Memory B cell (primary cell): ENCODE measurements at places on chromosomes 1 and 21.

DNA sequence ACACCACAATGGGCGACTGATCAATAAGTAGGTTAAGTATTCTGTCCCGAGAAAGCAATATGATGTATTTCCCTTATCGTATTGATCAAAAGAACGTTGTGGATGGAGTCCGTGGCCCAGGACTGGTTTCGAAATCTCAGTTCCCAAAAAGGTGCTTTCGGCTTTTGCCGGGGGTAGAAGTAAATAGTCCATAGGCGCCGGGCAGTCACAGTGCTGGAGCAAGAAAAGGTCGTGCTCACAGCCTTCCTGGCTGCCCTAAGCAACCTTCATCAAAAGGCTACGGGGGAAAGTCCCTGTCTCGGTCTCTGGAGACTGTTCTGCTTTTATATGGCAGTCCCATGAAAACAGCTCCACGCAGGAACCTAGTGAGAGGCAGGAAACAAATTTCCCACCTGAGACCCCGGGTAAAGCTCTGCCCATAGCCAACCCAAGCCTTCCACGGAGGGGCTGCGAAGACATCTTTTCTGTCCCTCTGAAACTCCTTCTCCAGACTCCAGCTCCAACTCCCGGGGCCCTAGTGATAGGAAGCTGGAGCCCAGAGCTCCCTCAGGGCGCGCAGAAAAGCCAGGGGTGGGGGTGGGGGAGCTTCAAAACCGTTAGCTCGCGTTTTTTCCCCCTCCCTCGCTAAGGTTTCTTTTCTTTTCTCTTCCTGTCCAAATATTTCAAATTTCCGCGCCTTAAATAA is 7.0 kb downstream of the CDKN2C start:
- peaks cover 22% of the 10 kb centered on the region for H3K27me3 ChIP-seq
- peaks cover 7% of the 10 kb centered on the region for H3K4me1 ChIP-seq
- no peaks in the 10 kb centered on the region for H3K36me3 ChIP-seq
- DNase-seq: peak; percentile 46

DNA sequence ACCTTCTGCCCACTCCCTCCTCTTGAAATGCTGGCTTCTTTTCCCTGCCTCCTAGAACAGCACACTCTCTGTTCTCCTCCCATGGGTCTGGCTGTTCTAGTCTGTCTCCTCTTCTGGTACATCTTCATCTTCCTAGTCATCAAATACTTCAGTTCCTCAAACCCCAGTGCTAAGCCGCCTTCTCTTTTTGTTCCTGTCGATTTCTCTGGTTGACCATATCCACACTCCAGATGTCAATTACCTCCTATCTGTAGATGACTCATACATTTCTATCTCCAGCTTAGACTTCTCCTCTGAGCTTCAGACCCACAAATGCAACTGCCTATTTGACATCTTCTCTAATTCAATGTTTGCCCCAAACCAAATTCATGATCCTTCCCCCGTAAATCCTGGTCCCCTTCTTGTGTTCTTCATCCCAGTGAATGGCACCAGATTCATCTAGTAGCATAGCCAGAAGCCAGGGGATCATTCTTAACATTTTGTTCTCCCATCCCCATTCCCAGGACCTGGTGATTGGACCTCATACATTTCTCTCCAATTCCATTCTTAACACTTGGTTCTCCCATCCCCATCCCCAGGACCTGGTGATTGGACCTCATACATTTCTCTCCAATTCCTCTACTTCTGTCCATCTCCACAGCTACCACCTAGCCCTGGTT is 35.9 kb downstream of the USP24 start:
- H3K27ac ChIP-seq: peak overlapping the region; percentile 73
- H3K4me1 ChIP-seq: peaks cover 26% of the 10 kb centered on the region
- H3K4me3 ChIP-seq: no peak overlapping the region

GRCh38 chr1:44328671-44329416 is 26.2 kb downstream of the ERI3 start:
- peaks cover 16% of the 10 kb centered on the region for H3K36me3 ChIP-seq
- no peak for DNase-seq
- H3K27ac ChIP-seq: no peak overlapping the region

GRCh38 chr1:151479462-151479861 is 20.2 kb upstream of the POGZ start:
- no peak overlapping the region for H3K27ac ChIP-seq
- peaks cover 1% of the 10 kb centered on the region for H3K36me3 ChIP-seq
- no peak overlapping the region for H3K4me3 ChIP-seq
- H3K27me3 ChIP-seq: peaks cover 4% of the 10 kb centered on the region
- H3K4me1 ChIP-seq: no peaks in the 10 kb centered on the region
- DNase-seq: no peak

GRCh38 chr1:160030657-160031364 is 979 bp downstream of the PIGM start:
- H3K4me1 ChIP-seq: peaks cover 23% of the 10 kb centered on the region
- peak overlapping the region; percentile 65 for H3K27ac ChIP-seq
- H3K36me3 ChIP-seq: no peaks in the 10 kb centered on the region
- no peak for DNase-seq
- H3K27me3 ChIP-seq: no peaks in the 10 kb centered on the region

DNA sequence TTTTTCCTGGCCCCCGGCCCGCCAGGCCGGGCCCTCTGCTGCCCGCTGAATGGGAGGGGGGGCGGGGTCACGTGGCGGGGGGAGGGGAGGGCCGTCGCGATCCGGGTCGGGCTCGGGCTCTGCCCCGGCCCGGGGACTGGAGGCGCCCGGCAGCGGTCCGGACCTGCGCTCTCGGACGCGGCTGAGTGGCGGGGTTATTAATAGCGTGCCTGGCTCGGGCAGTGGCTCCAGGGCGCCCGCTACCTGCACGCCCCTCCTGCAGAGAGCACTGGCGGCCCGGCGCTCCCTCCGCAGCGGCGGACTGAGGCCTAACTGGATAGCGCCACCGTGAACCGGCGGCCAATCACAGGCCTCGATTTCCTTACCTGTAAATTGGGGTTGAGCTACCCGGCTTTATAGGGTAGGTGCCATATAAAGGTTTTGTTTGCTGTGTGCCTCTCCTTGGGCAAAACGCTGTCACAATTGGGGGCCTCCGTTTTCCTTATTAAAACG is 28.1 kb downstream of the AHDC1 start:
- H3K4me1 ChIP-seq: peaks cover 16% of the 10 kb centered on the region
- H3K4me3 ChIP-seq: peak overlapping the region; percentile 73
- H3K27ac ChIP-seq: no peak overlapping the region
- DNase-seq: no peak
- H3K27me3 ChIP-seq: no peaks in the 10 kb centered on the region

DNA sequence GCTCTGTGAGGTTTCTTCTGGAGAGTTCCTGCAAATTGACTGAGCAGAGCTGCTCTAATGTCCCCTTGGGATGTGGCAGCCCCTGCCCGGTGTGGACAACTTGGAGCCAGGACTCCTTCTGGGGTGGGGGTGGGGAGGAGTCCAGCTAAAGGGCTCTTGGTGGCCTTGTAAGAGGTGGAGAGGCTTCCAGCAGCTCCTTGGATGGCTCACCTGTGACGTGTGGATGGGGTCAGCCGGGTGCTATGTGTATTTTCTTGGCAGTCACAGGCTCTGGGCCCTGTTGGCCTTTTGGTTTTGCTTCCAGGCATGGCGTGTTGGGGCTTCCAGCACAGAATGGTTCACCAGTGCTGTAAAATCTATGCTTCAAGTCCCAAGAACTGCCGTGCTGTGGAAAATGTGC is 38.2 kb downstream of the TRAPPC10 start:
- H3K27ac ChIP-seq: peak overlapping the region; percentile 65
- H3K36me3 ChIP-seq: peaks cover 28% of the 10 kb centered on the region

- H3K27me3 ChIP-seq: no peaks in the 10 kb centered on the region
- H3K4me3 ChIP-seq: no peak overlapping the region
- peaks cover 42% of the 10 kb centered on the region for H3K4me1 ChIP-seq
These were observed 21.2 kb upstream of the BCAR3 start for GRCh38 chr1:93702828-93703183.

DNA sequence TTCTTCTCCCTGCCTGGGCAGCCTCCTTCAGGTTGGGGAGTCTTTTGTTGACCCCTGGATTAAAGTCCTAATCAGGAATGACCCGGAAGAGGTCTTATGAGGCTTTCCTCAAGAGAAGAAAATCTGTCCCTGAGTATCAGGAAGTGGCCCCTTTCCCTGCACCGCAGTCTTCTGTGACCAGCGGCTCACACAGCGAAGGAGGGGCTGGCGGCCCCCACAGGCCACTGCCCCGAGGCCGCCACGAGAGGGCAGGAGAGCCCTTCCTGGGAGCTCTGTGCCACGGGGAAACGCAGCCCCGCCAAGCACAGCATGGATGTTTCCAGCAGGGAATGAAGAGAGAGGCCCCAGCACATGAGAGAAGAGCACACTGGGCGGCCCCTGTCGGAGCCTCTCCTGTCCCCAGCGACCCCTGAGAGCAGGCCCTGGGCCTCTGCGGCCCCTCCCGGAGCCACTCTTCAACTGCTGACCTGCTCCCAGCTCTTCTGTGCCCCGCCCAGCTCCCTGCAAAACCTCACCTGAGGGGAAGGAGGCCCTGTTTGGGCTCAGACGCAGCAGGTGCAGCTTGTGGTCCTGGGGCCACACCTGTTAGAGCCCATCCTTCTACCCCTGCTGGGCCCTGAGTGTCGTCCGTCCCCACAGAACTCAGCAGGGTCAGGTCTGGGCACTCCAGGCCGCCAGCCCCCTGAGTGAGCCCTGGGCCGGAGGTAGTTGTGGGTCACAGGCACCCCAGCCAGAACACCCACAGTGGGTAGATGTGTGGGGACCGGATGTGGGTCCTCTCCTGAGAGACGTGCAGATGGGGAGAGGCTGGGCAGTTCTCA is 4.9 kb upstream of the POFUT2 start:
- H3K4me3 ChIP-seq: peak overlapping the region; percentile 73
- peaks cover 15% of the 10 kb centered on the region for H3K4me1 ChIP-seq
- DNase-seq: peak; percentile 60
- peaks cover 4% of the 10 kb centered on the region for H3K27me3 ChIP-seq

DNA sequence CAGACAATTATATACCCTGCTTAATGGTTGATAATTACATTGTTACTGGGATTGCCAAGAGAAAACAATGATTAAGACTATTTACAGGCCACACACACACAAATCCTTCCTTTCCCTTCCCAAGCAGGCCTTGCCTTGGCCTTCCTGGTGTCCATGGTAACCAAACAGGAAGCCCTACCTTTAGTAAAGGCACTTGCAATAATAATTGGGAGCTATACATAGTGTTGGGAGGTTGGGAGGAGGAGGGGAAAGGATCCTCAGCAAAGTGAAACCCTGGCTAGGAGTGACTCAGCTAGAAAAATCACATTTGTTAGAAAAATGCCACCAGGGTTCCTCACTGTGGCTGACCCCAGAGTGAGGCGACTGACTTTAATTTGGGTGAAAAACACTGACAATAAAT is 122.3 kb upstream of the ADAR start:
- H3K36me3 ChIP-seq: no peaks in the 10 kb centered on the region
- no peaks in the 10 kb centered on the region for H3K4me1 ChIP-seq
- no peak overlapping the region for H3K27ac ChIP-seq
- H3K4me3 ChIP-seq: no peak overlapping the region

- no peak for DNase-seq
- no peak overlapping the region for H3K4me3 ChIP-seq
- H3K27me3 ChIP-seq: no peaks in the 10 kb centered on the region
- peaks cover 9% of the 10 kb centered on the region for H3K36me3 ChIP-seq
- peaks cover 6% of the 10 kb centered on the region for H3K4me1 ChIP-seq
- no peak overlapping the region for H3K27ac ChIP-seq
These were observed 185.4 kb downstream of the OMA1 start for GRCh38 chr1:58361134-58361533.

DNA sequence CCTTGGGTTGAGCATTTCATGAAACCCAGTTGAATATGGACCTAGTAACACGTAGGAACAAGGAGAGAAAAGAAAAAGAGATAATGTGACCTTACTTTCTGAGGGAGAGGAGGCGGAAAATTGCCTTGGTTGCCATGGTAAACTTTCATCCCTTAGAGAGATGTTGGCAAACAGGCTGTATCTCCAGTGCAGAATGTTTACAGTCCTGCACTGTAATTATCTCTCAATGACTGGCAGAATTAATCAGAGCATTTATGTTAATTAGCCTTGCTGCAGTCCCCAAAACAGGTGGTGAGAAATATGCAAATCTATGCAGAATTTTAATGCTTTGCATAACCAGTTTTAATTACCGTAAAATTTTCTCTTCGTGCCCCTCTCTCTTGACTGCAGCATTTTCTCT is 147.3 kb downstream of the CD247 start:
- H3K4me3 ChIP-seq: no peak overlapping the region
- no peaks in the 10 kb centered on the region for H3K27me3 ChIP-seq
- peaks cover 3% of the 10 kb centered on the region for H3K4me1 ChIP-seq
- no peak for DNase-seq
- peak overlapping the region; percentile 56 for H3K27ac ChIP-seq
- H3K36me3 ChIP-seq: peaks cover 30% of the 10 kb centered on the region

DNA sequence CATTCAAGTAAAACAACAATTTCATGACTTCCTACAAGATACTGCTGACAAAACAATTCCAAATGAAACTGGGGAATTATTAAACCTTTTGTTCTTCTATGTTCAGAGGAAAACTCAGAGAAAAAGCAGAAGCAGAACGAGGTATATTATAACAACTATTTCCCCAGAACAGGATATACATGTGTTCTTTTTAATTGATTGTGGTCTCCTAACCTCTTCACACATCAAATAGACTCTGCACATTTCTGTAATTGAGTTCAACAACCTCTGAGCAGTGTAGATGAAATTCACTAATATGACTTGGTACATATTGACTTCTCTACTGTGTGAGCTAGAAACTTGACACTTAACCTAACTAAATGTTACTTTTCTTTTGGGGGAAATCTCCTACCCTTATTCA is 584.2 kb downstream of the NEGR1 start:
- no peak for DNase-seq
- no peaks in the 10 kb centered on the region for H3K4me1 ChIP-seq
- H3K36me3 ChIP-seq: no peaks in the 10 kb centered on the region
- H3K4me3 ChIP-seq: no peak overlapping the region

DNA sequence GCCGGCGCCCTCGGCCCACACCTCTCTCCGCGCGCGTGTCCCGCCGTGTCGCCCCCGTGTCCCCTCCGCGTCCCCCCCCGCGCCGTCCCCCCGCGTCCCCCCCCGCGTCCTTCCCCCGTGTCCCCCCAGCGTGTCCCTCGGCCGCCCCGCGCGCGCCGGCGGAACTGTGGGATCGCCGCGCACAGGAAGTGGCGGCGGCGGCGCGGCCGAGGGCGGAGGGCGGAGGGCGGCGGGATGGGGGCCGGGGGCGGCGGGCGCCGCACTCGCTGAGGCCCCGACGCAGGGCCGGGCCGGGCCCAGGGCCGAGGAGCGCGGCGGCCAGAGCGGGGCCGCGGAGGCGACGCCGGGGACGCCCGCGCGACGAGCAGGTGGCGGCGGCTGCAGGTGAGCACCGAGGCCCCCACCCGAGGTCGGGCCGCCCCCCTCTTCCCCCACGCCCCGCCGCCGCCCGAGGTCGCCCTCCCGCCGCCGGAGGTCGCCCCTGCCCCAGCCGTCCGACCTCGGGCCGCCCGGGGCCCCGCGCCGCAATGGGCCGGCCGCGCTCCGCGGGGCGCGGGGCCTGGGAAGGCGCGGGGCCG is at the start of gene AGPAT3:
Gene AGPAT3, plus strand, starts transcription at position 262 of the 578 bp plus-strand sequence. CDS start 94,459 bp downstream, outside the sequence.
- H3K4me1 ChIP-seq: peaks cover 30% of the 10 kb centered on the region
- peak within 1 kb of the TSS; percentile 81 for H3K4me3 ChIP-seq
- H3K36me3 ChIP-seq: peaks cover 5% of the 10 kb centered on the region
- no peak for DNase-seq

GRCh38 chr21:15759469-15759868 is 29.7 kb downstream of the USP25 start:
- peaks cover 46% of the 10 kb centered on the region for H3K4me1 ChIP-seq
- H3K4me3 ChIP-seq: no peak overlapping the region
- peak overlapping the region; percentile 16 for H3K27ac ChIP-seq
